Spinal cord (tissue), 10 donors: ENCODE measurements at places on chromosomes 16 and 17.

DNA sequence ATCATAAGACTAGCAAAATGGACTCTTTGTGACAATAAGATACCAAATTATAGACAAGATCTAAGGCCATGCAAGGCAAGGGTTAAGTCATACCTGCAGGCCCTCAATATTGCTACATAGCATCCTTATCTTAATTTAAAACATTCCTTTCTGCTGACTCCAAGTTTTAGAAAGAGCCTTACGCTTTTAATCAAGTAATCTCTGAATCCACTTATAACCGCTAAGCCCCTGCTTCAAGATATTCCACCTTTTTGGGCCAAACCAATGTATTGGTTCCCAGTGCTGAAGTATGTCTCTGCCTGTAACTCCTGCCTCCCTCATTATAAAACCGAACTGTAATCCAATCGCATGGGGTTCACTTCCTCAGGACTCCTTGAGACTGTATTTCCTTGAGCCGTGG lies 255.4 kb downstream of the PHKB start:
- H3K27me3 ChIP-seq: no peaks in the 10 kb centered on the region
- no peaks in the 10 kb centered on the region for H3K36me3 ChIP-seq
- H3K4me1 ChIP-seq: no peaks in the 10 kb centered on the region
- no peak overlapping the region for H3K27ac ChIP-seq
- DNase-seq: no peak

- DNase-seq: no peak
- no peaks in the 10 kb centered on the region for H3K27me3 ChIP-seq
- H3K4me1 ChIP-seq: no peaks in the 10 kb centered on the region
- no peak overlapping the region for H3K27ac ChIP-seq
- no peak overlapping the region for H3K4me3 ChIP-seq
- H3K36me3 ChIP-seq: no peaks in the 10 kb centered on the region
These were observed 13.2 kb downstream of the ITGB3 start for GRCh38 chr17:47266782-47267181.

DNA sequence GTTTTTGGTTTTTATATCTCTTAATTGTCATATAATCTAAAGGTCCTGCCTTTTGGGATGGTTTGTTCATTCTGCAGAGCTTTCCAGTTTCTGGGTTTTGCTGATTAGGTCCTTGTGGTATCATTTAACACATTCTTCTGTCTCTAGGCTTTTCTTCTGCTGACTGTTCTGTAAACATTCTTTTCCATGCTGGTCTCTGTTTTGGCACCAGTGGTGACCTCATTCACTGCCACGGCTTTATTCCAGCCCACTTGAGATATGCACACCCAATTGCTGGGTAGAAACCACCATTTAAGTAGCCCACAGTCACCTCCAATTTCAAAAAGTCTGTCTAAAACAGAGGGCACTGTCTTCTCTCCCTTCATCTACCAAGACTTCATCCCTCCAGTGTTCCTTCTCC lies 31.1 kb upstream of the COX10 start:
- H3K36me3 ChIP-seq: no peaks in the 10 kb centered on the region
- H3K27me3 ChIP-seq: no peaks in the 10 kb centered on the region
- H3K4me1 ChIP-seq: no peaks in the 10 kb centered on the region
- no peak overlapping the region for H3K4me3 ChIP-seq

DNA sequence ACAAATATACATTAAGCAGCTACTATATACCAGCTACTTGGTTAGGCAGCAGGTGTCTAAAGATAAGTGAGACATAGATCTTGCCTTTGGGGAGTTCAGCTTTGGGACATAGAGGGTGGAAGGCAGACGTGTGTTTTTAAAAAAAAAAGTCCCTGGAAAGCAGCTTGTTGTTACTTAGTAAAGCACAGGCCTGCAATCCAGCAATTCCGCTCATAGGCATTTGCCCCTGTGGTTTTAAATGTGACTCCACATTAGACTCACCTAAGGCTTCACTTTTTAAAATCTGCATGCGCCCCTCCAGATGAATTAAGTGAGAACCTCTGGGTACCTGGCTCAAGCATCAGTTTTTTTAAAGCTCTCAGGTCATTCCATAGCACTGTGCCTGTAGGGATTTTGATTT lies 7.2 kb upstream of the MLYCD start:
- H3K27ac ChIP-seq: no peak overlapping the region
- no peak for DNase-seq
- H3K4me3 ChIP-seq: no peak overlapping the region
- peaks cover 3% of the 10 kb centered on the region for H3K4me1 ChIP-seq
- no peaks in the 10 kb centered on the region for H3K27me3 ChIP-seq

GRCh38 chr16:5056352-5056751 lies 9.4 kb downstream of the C16orf89 start:
- H3K4me1 ChIP-seq: peaks cover 5% of the 10 kb centered on the region
- H3K36me3 ChIP-seq: peaks cover 3% of the 10 kb centered on the region
- H3K4me3 ChIP-seq: no peak overlapping the region
- H3K27ac ChIP-seq: no peak overlapping the region
- H3K27me3 ChIP-seq: no peaks in the 10 kb centered on the region

GRCh38 chr17:43713494-43714162 lies 45.0 kb downstream of the SOST start:
- no peaks in the 10 kb centered on the region for H3K36me3 ChIP-seq
- H3K4me1 ChIP-seq: peaks cover 6% of the 10 kb centered on the region
- H3K27me3 ChIP-seq: peaks cover 8% of the 10 kb centered on the region

DNA sequence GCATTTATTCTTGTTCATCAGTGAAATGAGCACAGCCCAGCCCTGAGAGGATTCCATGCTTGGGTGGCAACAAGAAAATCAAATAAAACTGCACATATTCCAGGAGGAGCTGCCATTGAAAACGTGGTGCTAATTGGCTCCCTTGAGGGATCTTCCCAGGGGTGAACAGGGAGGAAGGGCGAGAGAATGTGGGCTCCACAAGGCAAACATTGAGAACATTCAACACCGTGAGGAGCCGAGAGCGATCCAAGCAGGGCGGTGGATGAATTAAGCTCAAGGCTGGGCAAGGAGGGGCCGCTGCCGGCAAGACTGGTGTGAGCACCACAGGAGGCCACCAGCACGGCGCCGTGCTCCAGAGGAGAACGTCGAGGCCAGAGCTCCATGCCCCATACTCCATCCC lies 166.9 kb downstream of the C16orf95 start:
- DNase-seq: no peak
- H3K36me3 ChIP-seq: no peaks in the 10 kb centered on the region
- peaks cover 5% of the 10 kb centered on the region for H3K4me1 ChIP-seq
- peak overlapping the region; percentile 64 for H3K27ac ChIP-seq
- H3K4me3 ChIP-seq: no peak overlapping the region

DNA sequence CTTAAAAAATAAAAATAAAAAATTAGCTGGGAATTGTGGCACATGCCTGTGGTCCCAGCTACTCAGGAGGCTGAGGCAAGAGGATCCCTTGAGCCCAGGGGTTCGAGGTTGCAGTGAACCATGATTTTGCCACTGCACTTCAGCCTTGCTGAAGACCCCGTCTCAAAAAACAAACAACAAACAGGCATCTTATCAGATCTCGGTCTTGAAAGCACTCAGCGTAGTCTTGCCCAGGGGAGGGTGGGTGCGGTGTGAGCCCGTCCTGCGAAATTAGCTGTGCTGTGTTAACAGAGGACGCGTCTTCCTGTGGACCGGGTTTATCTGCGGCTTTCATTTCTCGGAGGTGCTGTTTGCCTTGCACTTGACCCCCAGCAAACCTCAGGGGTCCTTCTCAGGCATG lies 5.4 kb downstream of the GAA start:
- H3K4me1 ChIP-seq: peaks cover 46% of the 10 kb centered on the region
- no peaks in the 10 kb centered on the region for H3K27me3 ChIP-seq
- H3K36me3 ChIP-seq: peaks cover 59% of the 10 kb centered on the region
- no peak overlapping the region for H3K27ac ChIP-seq
- DNase-seq: no peak

DNA sequence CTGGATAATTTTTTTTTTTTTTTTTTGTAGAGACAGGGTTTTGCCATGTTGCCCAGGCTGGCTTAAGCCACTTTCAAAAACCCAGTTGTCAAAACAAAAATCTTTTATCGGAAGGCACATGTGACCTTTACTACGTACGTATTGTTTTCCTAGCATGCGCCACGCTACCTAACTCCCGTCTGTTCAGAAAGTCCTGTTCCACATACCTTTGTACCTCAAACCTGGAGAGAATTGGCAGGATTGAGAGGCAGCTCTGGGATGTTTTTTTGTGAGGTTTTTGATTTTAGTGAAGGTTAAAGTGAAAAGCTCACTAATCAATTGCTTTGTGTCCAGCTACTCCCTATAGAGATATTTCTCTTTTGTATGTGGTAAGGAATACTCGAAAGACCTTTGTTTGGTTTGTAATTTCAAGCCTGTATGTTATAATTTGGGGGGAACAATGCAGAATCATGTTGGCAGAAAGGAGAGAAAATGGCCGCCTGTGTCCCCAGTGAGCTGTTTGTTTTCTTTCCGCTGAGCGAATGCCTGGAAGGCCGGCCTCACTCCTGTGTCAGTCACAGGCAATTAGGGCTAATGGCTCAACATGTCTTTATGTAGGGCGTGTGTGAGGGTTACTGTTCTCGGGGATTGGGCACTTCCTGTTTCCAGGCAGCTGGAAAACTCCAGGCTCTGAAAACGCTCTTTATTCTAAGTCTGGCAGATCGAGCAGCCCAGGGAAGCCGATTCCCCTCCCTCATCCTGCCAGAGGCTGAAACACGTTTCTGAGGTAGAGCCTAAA lies 60.8 kb upstream of the CLEC18A start:
- H3K27ac ChIP-seq: peak overlapping the region; percentile 89
- no peak overlapping the region for H3K4me3 ChIP-seq
- H3K27me3 ChIP-seq: no peaks in the 10 kb centered on the region
- no peaks in the 10 kb centered on the region for H3K36me3 ChIP-seq
- DNase-seq: peak; percentile 72

DNA sequence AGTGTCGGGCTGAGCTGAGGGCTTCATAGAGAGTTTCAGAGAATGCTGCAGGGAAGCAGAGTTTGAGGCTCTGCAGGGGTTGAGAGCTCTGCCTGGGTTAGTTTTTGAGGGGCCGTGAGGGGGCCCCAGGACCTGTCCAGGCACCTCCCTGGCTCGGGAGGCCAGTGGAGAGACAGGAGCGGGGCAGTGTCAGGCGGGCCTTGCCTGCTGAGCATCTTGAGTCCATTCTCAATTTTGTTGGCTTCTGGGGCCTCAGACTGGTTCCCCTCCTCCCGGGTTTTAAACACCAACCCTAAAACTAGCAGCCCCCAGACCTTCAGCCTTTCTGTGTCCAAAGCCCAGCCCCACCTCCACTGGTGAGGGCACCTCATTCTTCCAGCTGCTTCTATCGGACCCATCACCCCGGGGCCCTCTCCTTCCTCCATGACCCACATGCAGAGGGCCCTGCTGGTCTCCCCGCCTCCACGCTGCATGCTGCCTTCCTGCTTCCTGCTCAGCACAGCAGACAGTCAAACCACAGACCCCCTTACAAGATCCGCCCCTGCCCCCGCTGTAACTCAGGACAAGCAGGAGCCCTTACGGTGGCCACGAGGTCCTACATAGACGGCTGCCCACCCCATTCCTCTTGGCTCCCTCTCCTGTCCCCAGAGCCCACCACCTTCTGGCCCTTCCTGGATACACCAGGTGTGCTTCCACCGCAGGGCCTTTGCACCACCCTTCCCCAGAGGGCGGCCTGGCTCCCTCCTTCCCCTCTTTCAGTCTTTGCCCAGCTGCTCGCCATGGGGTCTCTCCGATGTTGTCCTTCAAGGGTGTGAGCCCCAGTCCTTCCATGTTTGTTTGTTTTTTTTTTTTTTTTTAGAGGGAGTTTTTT lies 3.8 kb downstream of the RNF213 start:
- DNase-seq: no peak
- H3K4me1 ChIP-seq: peaks cover 41% of the 10 kb centered on the region
- peaks cover 17% of the 10 kb centered on the region for H3K36me3 ChIP-seq
- no peak overlapping the region for H3K27ac ChIP-seq

GRCh38 chr17:19911033-19911432 lies 43.3 kb upstream of the ULK2 start:
- H3K27ac ChIP-seq: no peak overlapping the region
- no peak for DNase-seq
- no peaks in the 10 kb centered on the region for H3K27me3 ChIP-seq
- H3K4me1 ChIP-seq: no peaks in the 10 kb centered on the region
- no peak overlapping the region for H3K4me3 ChIP-seq

- no peak overlapping the region for H3K4me3 ChIP-seq
- peaks cover 6% of the 10 kb centered on the region for H3K36me3 ChIP-seq
- H3K27me3 ChIP-seq: no peaks in the 10 kb centered on the region
- DNase-seq: peak; percentile 83
- H3K4me1 ChIP-seq: peaks cover 11% of the 10 kb centered on the region
- no peak overlapping the region for H3K27ac ChIP-seq
These were observed 17.0 kb downstream of the DUSP14 start for GRCh38 chr17:37506678-37507077.

- H3K4me1 ChIP-seq: peaks cover 4% of the 10 kb centered on the region
- H3K27ac ChIP-seq: no peak overlapping the region
- DNase-seq: no peak
- H3K4me3 ChIP-seq: no peak overlapping the region
- H3K27me3 ChIP-seq: no peaks in the 10 kb centered on the region
These were observed 18.8 kb downstream of the WNT9B start for GRCh38 chr17:46869975-46870803.

DNA sequence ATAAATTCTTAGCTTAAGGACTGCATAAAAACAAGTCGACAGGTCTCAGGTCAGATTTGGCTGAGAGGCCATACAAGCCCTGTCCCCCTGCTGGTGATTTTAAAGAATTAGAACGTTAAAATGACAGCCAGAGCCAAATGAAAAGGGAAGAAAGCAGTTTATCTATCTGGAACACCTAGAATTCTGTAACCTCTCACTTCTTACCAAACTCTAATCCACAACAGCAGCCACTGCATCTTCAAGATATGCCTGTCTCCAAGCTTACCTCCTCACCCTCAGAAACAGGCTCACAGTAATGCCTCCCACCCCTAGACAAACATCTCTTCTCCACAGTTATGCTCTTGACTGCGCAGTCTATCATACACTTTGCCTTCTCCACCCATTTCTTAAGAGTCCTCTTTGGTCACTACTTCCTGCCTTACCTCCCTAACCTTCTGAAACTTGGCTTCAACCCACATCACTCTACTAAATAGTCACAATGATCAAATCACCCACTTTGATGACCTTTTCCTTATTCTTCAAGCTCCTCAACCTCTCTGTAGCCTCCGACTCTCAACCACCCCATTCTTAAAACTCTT lies 14.2 kb downstream of the ANKFY1 start:
- H3K36me3 ChIP-seq: peaks cover 4% of the 10 kb centered on the region
- no peak overlapping the region for H3K27ac ChIP-seq
- no peaks in the 10 kb centered on the region for H3K27me3 ChIP-seq
- H3K4me3 ChIP-seq: no peak overlapping the region

DNA sequence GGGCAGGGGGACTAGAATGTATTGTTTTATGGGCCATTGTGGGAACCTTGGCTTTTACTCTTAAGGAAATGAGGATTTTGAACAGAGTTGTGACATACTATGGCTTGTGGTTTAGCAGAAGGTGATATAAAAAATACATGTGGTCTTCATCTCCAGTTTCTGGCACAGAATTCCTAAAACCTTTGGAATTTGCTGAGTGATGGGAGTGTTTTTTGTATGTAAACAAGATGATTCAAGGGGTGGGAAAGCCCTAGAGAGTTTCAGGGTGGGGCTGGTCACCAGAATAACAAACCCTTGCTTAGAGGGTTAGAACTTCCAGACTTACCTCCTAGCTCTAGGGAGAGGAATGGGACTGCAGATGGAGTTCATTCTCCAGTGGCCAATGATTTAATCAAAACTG lies 316.1 kb downstream of the PHKB start:
- H3K27me3 ChIP-seq: no peaks in the 10 kb centered on the region
- no peak for DNase-seq
- H3K4me3 ChIP-seq: no peak overlapping the region
- no peaks in the 10 kb centered on the region for H3K4me1 ChIP-seq
- H3K27ac ChIP-seq: no peak overlapping the region

GRCh38 chr17:44988044-44988942 lies 20.2 kb upstream of the C1QL1 start:
- no peaks in the 10 kb centered on the region for H3K36me3 ChIP-seq
- peaks cover 5% of the 10 kb centered on the region for H3K27me3 ChIP-seq
- no peak overlapping the region for H3K4me3 ChIP-seq
- no peak for DNase-seq
- H3K4me1 ChIP-seq: peaks cover 28% of the 10 kb centered on the region
